ENCODE measurements at places on chromosomes 7 and 10.

DNA sequence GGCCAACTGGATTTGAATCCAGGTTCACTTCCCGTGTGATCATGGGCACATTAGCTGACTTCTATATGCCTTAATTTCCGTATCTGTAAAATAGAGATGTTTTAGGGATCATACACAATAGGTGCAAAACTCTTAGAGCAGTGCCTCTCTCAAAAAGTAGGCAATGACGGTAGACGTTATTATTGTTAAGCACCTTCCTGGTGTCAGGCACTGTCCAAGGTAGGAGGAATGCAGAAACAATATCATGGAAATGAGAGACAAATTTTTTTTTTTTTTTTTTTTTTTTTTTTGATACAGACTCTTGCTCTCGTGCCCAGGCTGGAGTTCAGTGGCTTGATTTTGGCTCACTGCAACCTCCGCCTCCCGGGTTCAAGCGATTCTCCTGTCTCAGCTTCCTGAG lies 8.1 kb downstream of the TMEM248 start:
- no peak for DNase-seq

- no peak for DNase-seq
Measured at GRCh38 chr7:16350634-16351033, 70.7 kb downstream of the CRPPA start.

DNA sequence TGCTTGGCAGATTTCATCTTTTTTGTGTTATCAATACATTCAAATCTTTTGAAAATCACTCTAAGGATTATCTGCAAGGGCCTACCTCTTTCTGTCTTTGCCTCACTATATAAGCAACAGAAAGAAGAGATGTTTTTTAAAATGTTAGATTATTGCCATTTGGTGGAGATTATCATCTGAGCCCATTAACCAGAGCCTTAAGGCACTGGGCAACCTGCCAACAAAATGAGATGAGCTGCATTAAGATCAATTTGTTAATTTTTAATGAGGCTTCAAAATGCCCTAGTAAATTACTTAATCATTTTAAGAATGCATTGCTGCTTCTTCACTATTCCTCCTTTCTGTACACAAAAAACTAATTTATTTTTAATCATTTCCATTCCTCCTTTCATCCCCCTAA lies 314.1 kb downstream of the SNX13 start:
- no peak for DNase-seq

- DNase-seq: no peak
Measured at GRCh38 chr10:114928818-114929217, 9.2 kb upstream of the TRUB1 start.

GRCh38 chr7:157938211-157938610 lies 601.4 kb downstream of the DNAJB6 start:
- DNase-seq: no peak

DNA sequence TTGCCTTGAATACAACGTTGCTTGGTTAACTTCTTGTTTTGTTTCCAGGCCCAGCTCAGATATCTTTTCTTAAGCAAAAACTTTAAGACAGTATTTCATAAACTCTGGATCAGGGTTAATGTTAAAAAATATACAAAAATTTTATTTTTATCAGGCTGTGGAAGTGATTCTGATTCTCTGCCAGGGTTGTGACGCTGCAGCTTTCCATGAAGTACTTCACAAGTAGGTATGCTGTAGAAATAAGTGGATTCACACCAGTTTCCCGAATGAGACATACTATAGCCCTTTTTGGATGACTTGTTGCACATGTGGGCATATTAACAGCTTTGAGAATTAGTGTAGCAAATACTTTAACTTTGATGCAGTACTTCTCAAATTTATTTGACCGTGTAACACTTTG lies 70.1 kb downstream of the CDK14 start:
- DNase-seq: no peak

All from amygdala (tissue), 56 donors.